ENCODE measurements at places on chromosomes 1 and 21.

DNA sequence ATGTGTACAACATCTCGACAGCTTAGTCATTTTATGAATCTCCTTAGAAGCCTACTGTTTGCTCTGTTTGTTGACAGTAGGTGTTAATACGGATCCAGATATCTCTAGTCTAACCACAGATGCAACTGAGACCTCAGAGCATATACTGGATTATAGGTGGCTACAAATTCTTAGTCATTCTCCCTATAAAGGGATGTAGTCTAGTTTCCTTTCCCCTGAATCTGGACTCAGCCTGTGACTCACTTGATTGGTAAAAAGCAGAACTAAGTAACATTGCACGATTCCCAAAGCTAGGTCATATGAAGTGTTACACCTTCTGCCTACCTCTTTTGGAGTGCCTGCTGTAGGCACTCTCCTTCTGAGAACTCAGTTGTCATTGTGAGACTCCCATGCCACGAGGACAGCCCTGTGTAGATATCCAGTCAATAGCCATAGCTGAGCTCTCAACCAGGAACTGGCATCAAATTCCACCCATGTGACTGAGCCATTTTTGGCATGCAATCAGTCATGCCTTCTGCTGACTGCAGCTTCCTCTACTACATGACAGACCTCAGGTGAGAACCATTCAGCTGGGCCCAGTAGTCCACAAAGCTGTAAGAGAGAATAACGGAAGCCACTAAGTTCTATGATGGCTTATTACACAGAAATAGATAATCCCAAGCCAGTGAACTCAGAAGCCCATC, 135.9 kb upstream of the CHRM3 start:
- DNase-seq: peak; percentile 97

- DNase-seq: no peak
Measured at GRCh38 chr1:230366504-230366915, 59.6 kb downstream of the PGBD5 start.

GRCh38 chr1:27594564-27595510, 9.1 kb downstream of the AHDC1 start:
- no peak for DNase-seq

DNA sequence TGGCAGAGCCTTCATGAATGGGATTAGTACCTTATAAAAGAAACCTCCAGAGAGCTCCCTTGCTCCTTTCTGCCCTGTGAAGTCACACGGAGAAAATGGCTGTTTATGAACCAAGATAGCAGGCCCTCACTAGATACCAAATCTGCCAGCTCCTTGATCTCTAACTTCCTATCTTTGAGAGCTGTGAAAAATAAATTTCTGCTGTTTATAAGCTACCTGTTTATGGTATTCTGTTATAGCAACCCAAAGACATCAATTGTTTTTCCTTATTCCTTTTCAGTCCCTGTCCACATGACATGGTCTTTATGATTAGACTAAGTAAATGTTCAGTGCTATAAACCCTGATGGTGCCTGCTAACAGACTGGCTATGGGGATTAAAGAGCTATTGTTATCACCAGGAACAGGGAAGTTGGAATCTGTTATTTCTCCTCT, 9.7 kb upstream of the STIL start:
- DNase-seq: no peak

- no peak for DNase-seq
Measured at GRCh38 chr1:150606463-150607142, 22.8 kb downstream of the ENSA start.

DNA sequence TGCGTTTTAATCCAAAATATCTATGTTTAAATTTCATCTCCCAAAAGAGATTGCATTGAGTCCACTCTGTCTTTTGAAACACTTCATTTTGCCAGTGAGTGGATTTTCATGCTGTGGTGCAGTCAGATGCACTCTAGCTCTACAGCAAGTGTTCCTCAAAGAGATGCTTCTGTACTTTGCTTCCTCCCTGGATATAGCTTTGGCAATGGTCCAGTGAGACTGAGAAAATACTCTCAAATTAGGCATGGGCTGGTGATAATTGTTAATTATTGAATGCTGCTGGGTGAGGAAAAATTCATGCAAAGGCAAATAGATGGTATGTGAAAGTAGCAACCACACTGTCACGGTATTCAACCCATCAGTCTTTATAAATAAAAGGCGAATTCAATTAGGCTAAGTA, 396.9 kb downstream of the ADGRL2 start:
- DNase-seq: no peak

DNA sequence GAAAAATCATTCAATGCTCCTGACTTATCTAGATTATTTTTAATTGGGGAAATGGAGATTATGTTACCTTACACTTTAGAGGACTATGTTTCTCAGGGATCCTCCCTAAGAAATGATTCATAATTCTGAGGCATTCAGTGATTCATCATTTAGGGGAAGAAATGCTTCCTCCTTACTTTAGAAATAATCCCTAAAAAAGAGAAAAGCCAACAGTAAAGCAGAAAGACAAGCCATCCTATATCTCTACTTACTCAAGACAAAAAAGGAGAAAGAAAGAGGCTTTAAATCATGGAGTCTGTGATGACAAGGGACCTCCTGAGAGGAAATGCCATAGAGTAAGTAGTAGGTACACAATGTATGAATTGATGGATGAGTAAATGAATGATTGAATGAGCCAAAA, 137.0 kb downstream of the BRINP2 start:
- DNase-seq: peak; percentile 91

DNA sequence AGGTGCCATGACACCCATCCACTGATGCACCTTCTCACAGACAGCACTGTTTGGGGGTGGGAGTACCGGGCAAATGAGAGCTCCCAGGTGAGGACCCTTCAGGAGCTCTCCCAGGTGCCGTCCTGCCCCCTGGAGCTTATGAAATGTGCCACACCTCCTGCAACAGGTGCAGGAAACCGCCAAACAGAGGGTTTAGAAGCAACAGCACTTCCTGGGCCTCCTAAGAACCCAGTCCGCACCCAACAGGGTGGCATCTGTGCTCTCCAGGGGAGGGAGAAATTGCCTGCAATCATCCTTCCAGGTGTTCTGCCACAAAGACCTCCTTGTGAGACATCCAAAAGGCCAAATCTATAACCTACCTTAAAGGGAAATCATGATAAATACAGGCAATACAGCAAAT, 87.7 kb upstream of the ATP1B1 start:
- DNase-seq: no peak

DNA sequence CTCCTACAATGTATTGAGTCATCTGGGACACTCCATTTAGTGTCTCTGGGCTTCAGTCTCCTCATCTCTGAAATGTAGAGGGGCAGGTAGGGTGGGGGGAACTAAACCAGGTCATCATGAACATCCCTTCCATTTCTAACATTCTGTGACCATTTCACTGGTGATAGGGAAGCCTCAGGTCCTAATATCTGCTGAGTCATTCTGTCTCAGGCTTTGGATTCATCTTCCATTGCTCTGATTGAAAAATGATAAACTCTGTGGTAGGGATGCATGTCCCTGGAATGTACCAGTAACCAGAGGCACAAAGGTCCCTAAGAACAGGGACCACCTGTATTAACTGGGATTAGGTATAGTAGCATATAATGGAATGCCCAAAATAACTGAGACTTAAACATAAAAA, 36.2 kb upstream of the LRRC52 start:
- no peak for DNase-seq

DNA sequence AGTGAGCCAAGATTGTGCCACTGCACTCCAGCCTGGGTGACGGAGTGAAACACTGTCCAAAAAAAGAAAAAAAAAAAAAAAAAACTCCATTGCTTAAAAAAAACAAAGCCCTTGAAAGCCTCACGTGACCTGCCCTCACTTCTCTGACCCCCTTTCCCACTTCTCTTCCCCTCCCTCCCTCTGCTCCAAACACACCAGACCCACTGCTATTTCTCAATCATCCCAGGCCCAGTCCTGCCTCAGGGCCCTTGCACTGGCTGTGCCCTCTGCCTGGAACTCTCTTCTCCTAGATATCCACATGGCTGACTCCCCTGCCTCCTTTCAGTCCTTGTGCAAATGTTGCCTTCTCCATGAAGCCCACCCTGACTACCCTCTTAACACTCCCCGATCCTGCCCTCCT, 45.4 kb upstream of the TARDBP start:
- no peak for DNase-seq

DNA sequence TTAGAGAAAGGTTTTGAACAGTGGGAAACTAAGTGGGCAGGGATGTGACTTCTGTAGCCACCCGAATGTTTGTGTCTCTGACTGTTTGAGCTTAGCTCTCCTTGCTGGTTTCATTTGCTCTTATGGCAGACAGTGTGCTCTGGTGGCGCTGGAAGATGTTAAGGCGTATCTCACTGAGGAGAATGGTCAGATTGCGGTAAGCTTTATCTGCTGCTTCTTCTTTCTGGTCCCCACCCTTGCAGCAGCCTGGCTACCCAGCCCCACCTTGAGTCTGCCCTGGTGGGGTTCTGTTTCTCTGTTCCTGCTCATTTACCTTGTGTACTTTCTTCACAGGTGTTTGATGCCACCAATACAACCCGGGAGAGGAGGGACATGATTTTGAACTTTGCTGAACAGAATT, 9.9 kb downstream of the PFKFB2 start:
- no peak for DNase-seq

DNA sequence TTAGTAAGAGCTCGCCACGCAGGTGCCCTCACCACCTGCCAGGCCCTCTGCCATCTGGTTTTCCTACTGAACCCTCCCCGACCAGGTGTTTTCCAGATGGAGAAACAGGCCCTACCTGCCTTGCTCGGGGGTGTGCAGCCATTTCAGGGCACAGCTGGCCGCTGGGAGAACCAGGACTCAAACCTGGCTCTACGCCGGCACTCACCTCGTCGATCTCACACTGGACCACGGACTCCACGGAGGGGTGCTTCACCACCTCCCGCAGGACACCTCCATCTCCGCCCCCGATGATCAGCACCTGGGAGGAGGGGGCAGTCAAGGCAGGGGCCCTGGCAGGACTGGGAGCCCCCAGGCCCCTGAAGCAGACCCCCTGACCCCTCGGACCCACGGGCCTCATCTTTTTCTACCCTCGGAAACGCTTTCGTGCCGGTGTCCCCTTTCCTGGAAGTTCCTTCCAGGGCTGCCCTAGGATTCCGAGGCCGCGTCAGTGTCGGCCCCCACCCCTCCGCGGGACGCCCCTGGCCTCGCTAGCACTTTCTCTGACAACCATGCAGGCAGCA, 1.1 kb downstream of the SRM start:
- DNase-seq: no peak

DNA sequence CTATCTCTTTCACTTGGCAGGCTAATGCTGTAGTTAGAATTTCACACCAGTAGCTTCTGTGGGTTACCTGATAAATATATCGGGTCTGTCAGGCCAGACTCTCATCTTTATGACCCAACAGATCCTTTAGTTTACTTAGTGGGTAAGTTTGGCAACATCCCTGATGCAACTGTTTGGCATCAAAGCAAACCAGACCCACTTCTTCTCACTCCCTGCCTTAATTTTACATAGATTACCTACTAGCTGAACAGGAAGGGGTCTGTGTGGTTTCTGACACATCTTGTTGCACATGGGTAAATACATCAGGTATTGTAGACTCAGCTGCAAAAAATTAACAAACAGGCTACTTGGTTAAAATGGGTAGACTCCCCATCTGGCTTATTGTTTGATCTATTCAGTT, 3.2 kb upstream of the GUK1 start:
- peak; percentile 61 for DNase-seq

GRCh38 chr21:30518876-30519275, 16.9 kb upstream of the KRTAP19-5 start:
- peak; percentile 8 for DNase-seq

DNA sequence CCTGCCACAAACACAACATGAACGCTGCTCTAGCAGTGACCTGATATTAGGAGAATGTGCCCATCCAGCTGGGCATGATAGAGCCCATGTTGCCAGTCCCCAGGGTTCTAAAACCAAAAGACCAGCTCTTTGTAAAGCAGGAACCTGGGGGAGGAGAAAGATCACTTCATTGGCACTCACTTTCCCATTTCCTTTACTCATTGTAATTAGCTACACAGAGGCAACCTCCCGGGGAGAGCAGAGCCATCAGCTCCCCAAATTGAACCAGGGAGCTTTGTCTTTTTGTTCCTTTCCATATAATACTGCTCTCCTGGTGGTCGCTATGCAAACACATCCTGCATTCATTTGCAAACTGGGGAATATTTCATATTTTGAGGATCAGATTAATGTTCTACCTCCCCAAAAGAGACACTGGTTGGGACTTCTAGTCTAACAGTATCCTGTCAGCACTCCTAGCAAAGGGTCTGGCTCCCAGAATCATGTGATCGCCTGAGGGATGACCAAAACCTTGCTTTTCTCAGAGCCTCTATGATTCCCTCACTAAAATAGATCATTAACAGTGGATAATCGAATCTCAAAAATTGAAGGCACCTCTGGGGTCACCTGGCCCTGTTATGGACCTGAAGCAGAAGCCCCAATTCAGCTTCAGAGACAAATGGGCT, 76.7 kb upstream of the CD1D start:
- DNase-seq: no peak

GRCh38 chr1:22117851-22118250, 25.0 kb downstream of the WNT4 start:
- DNase-seq: no peak

DNA sequence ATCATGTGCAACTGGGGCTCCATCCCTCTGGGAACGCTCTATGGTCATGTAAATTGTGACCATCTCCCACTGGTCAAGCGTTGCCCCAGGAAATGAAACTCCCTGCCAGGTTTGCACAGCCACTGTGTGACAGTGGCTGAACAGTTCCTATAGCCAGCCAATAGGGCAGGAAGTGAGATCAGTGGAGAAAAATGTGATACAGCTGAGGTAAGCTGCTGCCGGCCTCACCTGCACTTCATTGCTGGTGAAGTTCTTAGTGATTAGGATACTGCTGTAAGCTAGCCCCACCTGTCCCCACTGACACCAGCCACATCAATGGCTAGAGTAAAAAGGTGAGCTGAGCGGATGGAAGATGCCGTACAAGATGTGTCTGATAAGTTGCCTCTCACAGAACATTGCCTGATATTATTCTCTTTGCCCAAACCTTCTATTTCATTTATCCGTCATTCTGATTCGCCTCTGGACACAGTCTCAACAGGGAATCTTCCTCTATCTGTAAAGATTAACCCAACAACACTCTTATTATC, 38.4 kb upstream of the CDC42BPA start:
- peak; percentile 76 for DNase-seq

GRCh38 chr1:42674214-42674613, 8.0 kb upstream of the YBX1 start:
- no peak for DNase-seq

GRCh38 chr1:168443899-168444298, 99.9 kb downstream of the XCL2 start:
- no peak for DNase-seq

GRCh38 chr1:200410566-200410878, 686 bp upstream of the ZNF281 start:
- DNase-seq: peak; percentile 97
